ENCODE measurements at places on chromosomes 13 and 19.

GRCh38 chr13:110436276-110436675, 125.2 kb downstream of the RAB20 start:
- DNase-seq: no peak

GRCh38 chr13:98998831-98999638, 21.2 kb upstream of the DOCK9 start:
- DNase-seq: no peak

GRCh38 chr13:101452519-101453485, at the start of gene ITGBL1:
ITGBL1 (plus strand) TSS chr13:101452675; CDS start chr13:101452834, 159 bp downstream.
- DNase-seq: no peak

GRCh38 chr13:60211548-60211947, 47.8 kb upstream of the DIAPH3 start:
- DNase-seq: no peak

GRCh38 chr13:109904218-109904617, 117.8 kb upstream of the IRS2 start:
- no peak for DNase-seq

DNA sequence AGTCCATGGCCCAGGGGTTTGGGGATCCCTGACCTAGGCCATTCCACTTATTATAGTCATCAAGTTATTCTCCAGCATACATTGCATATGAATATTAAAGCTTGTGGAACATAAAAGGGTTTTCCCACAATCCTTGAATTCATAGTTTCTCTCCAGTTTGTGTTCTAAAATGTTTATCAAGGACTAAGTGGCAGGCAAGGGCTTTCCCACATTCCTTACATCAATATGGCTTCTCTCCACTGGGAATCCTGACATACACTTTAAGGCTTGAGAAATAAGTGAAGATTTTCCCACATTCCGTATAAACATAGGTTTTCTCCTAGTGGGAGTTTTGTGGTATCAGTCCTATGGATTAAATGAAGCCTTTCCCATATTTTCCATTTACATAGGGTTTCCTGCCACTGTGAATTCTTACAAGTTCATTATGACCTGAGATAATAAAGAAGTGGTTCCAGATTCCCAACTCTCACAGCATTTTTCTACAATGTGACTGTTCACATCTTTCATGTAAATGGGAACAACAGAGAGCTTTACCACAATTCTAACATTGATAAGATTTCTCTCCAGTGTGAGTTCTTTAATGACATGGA, 14.5 kb downstream of the ZNF426 start:
- DNase-seq: no peak

GRCh38 chr19:49953416-49953815, 7.6 kb downstream of the SIGLEC11 start:
- no peak for DNase-seq

DNA sequence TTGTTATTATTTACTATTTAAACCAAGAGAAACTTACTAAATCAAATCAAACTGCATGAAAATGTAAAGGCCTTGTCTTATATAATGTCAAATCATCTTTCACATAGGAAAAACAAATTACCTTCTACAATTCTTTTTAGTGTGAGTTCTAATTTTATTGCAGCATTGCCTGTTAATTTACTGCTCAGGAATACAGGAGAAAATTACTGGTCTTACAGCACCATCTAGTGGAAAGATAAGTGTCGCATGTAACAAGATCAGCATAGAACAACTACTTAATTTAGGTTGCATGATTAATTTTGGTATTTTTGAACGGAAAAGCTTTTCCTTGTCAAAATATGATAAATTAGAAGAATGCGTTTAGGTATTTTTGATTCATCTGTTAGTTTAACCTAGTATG, 502.7 kb downstream of the UQCRFS1 start:
- DNase-seq: no peak

- no peak for DNase-seq
These were observed 1.5 kb downstream of the ABHD17A start for GRCh38 chr19:1883784-1884183.

DNA sequence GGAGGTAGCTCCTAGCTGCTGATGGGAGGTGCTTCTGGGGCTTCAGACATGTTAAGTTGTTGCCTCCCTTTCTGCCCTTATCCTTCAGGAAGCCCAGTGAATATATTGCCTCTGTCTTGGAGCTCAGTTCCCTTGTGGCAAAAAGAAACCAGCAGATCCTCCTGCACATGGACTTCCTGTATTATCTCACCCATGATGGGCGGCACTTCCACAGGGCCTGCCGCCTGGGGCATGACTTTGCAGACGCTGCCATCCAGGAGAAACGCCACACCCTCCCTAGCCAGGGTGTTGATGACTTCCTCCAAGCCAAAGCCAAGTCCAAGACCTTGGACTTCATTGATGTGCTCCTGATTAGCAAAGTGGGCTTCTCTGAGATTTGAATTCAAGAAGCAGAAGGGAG, 6.0 kb upstream of the CYP4F12 start:
- DNase-seq: no peak

DNA sequence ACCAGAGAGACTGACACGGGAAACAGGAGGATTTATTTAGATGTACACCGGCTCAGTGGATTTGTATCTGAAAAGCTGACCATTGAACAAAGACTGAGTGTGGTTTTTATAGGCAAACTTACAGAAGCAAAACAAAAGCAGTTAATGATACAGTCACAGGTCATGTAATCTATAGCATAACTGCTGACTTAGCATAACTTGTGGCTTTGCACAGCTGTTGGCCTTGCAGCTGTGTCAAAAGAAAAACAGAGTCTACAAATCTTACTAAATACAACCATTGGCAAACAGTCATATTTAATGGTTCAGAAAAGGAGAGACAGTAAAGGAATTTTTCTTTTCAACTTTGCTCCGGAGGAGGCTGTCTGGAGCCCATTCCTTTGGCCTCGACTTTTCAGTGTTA, 2.3 kb upstream of the ILF3 start:
- DNase-seq: no peak
